ENCODE measurements at places on chromosomes 6 and 20. TPM values are rescaled to one million over a fixed set of nuclear protein-coding genes. Genes with fewer than 3 reads are reported as not detected.

TSBP1 gene
- total RNA-seq = not detected

SLC13A3 gene
- total RNA-seq = 0.08 TPM

PLEKHG1 gene
- 25.2 TPM for total RNA-seq

CNKSR3 gene
- total RNA-seq = 13.1 TPM

ANGPT4 gene
- not detected for total RNA-seq

PHACTR3 gene
- 0.44 TPM for total RNA-seq

SIRPB1 gene
- total RNA-seq = 0.82 TPM

CSNK2B gene
- total RNA-seq = 140 TPM
